Urothelium cell line (cell line): ENCODE measurements at places on chromosomes 11 and 22.

DNA sequence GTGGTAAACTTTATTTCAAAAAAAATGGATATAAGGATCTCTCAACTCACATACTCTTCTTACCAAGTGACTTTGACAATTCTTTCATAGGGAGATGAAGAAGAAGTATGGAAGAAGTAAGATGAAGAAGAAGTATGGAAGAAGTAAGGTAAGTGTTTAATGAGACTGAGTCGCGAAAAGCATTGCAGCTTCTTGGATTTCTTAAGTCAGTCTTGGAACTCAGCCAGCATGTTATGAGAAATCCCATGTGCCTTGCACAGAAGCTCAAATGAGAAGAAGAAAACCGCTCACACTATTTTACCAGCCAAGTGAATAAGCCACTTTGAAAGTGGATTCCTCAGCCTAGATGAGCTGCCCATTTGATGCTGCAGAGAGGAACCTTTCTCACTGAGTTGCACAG, 332.0 kb upstream of the CCDC179 start:
- no peak for DNase-seq

- no peak for DNase-seq
These were observed 3.8 kb downstream of the PRPF19 start for GRCh38 chr11:60902625-60903024.

GRCh38 chr22:44407171-44407986, 90.7 kb downstream of the RTL6 start:
- DNase-seq, result no peak

DNA sequence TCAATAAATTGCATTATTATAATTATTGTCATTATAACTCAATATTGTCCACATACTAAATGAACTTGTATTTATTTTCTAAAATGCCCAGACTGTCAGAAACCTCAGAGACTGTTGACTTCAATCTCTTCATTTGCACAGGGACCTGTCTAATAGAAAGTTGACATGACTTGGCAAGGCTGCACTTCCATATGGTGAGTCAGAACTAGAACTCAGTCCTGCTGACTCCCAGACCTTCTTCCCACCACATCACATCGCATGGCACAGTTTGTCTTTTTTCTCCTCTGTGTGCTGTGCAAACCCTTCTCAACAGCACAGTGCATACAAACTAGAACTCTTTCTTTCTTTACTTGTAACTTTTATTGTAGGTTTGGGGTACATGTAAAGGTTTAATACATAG, 215.1 kb upstream of the BLID start:
- DNase-seq, result no peak

DNA sequence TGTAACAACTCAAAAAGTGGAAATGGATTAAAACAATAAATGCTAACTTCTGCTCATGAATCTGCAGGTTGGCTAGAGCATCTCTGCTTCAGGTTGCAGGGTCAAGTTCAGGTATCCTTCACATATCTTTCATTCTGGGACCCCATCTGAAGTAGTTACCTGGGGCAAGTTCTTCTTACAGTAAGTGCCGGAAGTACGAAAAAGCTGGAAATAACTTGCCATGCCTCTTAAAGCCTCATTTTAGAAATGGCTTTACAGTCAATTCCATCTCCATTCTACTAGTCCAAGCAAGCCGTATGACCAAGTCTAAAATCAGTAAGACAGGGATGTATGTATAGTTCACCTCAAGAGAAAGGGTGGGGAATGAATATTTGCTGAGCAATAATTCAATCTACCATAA, 93.7 kb downstream of the FCHSD2 start:
- no peak for DNase-seq

GRCh38 chr11:1298695-1299492, 10.5 kb downstream of the TOLLIP start:
- no peak for DNase-seq
